Activated naive CD8-positive, alpha-beta T cell treated with anti-CD3 and anti-CD28 coated beads, Interleukin-2, amount 50 U/mL, for 24 hours (primary cell): ENCODE measurements at places on chromosomes 16 and 17.
A peak's percentile ranks its signal among the peaks of the same experiment; 100 is the strongest.

- DNase-seq = no peak
- H3K36me3 ChIP-seq = no peaks in the 10 kb centered on the region
- no peak within 1 kb of the TSS for H3K27ac ChIP-seq
- H3K27me3 ChIP-seq = peaks cover 13% of the 10 kb centered on the region
Measured at GRCh38 chr16:10817963-10818941, at the start of gene TVP23A. TSS of gene TVP23A (minus strand) at chr16:10818794. CDS start at chr16:10818493, 301 bp downstream.

DNA sequence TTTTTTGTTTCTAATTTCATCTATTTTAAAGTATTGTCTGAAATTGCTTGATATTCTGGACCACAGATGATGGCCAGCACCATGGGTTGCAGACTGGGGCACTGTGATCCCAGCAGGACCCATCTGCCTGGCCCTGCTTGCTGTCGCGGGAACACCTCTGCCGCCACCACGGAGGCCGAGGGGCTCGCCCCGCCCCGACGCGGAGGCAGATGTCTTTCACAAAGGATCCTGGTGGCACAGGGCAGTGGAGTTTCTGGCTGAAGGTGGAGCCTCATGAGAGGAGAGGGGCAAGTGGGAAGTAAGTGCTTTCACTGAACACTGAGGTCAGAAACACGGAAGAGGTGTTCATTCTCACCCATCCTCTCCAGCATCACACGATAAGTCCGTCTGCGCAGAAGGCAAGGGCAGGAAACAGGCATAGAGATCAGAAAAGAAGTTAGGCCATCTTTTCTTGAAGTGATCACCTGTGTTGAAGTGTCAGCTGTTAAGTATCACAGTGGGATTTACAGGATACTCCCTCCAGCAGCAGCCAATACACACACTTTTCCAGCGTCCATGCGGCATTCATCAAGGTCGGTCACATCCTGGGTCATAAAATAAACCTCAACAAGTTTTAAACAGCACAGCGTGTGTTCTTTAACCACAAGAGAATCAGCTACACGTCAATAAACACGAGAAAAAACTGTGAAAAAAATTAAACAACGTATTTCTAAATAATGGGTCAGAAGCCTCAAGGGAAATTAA, 194.5 kb downstream of the RPTOR start:
- H3K4me1 ChIP-seq = peaks cover 70% of the 10 kb centered on the region
- no peaks in the 10 kb centered on the region for H3K27me3 ChIP-seq
- peaks cover 49% of the 10 kb centered on the region for H3K36me3 ChIP-seq
- no peak for DNase-seq

- no peak overlapping the region for H3K27ac ChIP-seq
- H3K4me3 ChIP-seq = no peak overlapping the region
- no peaks in the 10 kb centered on the region for H3K4me1 ChIP-seq
- DNase-seq = no peak
- H3K27me3 ChIP-seq = no peaks in the 10 kb centered on the region
- H3K36me3 ChIP-seq = no peaks in the 10 kb centered on the region
Measured at GRCh38 chr16:11949527-11949926, 7.7 kb upstream of the NPIPB2 start.

DNA sequence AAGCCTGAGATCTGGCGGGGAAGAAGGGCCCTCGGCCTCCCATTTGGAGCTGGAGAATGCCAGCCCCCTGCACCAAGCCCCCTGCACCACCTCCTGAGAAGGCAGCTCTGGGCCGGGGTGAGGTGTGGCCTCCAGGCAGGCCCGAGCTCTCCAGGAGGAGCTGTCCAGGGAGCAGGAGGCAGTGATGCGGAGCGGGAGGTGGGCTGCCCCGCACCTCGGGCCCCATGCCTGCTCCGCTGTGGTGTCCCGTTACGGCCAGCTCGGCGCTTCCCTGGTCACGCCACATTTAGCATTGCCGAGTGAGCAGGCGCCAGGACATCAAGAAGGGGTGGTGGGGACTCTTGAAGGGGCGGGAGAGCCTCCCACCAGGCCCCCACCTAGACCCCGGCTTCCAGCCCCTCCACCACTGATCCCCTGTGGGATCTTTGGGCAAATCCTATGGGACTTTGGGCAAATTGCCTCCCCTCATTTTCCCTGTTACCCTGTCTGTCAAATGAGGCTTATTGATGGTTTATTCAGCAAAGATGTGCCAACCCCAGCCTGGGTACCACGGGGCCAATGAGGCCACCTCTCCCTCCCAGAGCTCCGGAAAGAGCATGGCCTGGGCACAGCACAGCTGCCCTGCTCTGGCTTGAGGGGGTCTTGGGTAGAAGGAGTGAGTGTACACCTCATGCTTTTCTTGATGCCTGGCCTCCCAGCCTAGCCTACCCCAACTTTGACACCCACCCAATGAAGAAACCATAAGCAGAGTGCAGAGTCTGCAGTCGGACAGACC, 15.3 kb downstream of the FOXN1 start:
- no peak overlapping the region for H3K4me3 ChIP-seq
- DNase-seq = no peak
- no peak overlapping the region for H3K27ac ChIP-seq
- H3K36me3 ChIP-seq = no peaks in the 10 kb centered on the region
- H3K4me1 ChIP-seq = no peaks in the 10 kb centered on the region
- H3K27me3 ChIP-seq = peaks cover 2% of the 10 kb centered on the region

- no peak overlapping the region for H3K4me3 ChIP-seq
- H3K27ac ChIP-seq = no peak overlapping the region
- no peaks in the 10 kb centered on the region for H3K36me3 ChIP-seq
- DNase-seq = peak; percentile 26
- no peaks in the 10 kb centered on the region for H3K4me1 ChIP-seq
Measured at GRCh38 chr16:12340151-12340733, 363.7 kb downstream of the SNX29 start.

GRCh38 chr16:57266531-57267260, 17.8 kb downstream of the PLLP start:
- H3K4me3 ChIP-seq = no peak overlapping the region
- DNase-seq = peak; percentile 25
- H3K36me3 ChIP-seq = no peaks in the 10 kb centered on the region
- no peaks in the 10 kb centered on the region for H3K27me3 ChIP-seq

- peaks cover 33% of the 10 kb centered on the region for H3K4me1 ChIP-seq
- H3K27me3 ChIP-seq = no peaks in the 10 kb centered on the region
- peaks cover 46% of the 10 kb centered on the region for H3K36me3 ChIP-seq
Measured at GRCh38 chr16:30665830-30666190, 7.6 kb downstream of the FBRS start.

GRCh38 chr17:75876938-75877751, 1.2 kb downstream of the TRIM47 start:
- peak; percentile 42 for DNase-seq
- peaks cover 35% of the 10 kb centered on the region for H3K4me1 ChIP-seq
- H3K36me3 ChIP-seq = no peaks in the 10 kb centered on the region
- peak overlapping the region; percentile 84 for H3K4me3 ChIP-seq
- H3K27ac ChIP-seq = peak overlapping the region; percentile 87

DNA sequence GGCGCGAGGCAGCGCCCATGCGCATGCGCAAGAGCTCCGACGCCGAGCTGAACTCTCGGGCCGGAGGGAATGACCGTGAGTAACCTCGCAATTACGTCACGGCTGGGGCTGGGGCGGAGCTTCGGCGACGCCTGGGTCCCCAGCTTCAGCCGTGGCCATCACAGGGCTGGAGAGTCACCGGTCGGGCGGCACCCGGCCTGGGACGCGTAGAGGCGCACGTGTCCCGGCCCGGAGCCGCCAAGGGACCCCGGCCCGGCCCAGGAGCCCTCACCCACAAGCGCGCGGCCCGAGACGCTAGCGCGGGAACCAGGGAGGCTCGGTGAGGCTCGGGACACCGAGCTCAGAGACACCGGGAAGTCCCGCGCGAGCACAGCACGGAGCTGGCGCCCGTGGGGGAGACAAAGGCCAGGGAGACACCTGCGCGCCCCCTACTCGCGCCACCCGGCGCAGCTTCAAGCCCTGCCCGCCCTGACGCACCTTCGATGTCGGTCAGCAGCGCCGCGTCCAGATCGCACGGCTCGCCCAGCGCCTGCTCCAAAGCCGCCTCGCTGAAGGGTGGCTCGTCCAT, 452 bp downstream of the SREBF1 start:
- peak; percentile 100 for DNase-seq
- peaks cover 24% of the 10 kb centered on the region for H3K36me3 ChIP-seq
- no peaks in the 10 kb centered on the region for H3K27me3 ChIP-seq
- H3K4me3 ChIP-seq = peak overlapping the region; percentile 85
- H3K4me1 ChIP-seq = peaks cover 74% of the 10 kb centered on the region

DNA sequence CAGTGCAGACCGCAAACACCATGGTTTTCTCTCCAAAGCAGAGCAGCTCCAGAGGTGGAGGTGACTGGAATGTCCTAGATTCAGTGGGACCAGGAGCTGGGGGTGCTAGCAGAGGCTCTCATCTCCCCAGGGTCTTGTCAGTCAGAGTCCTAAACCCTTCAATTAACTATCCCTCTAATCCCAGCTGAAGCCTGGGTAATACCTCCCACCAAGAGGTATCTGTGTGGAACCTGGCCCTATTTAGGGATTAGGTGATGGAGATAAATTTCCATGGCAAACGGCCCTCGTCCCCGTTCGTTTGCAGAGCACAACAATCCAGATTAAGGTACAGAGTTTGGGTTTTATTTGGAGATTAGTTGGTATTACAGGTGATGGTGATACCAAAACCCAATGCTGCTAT, 1.8 kb downstream of the SEBOX start:
- H3K4me1 ChIP-seq = peaks cover 9% of the 10 kb centered on the region
- H3K36me3 ChIP-seq = peaks cover 14% of the 10 kb centered on the region
- no peak for DNase-seq
- H3K27me3 ChIP-seq = no peaks in the 10 kb centered on the region

- peaks cover 5% of the 10 kb centered on the region for H3K27me3 ChIP-seq
- H3K27ac ChIP-seq = no peak overlapping the region
- no peaks in the 10 kb centered on the region for H3K4me1 ChIP-seq
Measured at GRCh38 chr16:82331974-82332750, 162.1 kb upstream of the MPHOSPH6 start.
